ENCODE measurements at places on chromosomes 6 and 20.

DNA sequence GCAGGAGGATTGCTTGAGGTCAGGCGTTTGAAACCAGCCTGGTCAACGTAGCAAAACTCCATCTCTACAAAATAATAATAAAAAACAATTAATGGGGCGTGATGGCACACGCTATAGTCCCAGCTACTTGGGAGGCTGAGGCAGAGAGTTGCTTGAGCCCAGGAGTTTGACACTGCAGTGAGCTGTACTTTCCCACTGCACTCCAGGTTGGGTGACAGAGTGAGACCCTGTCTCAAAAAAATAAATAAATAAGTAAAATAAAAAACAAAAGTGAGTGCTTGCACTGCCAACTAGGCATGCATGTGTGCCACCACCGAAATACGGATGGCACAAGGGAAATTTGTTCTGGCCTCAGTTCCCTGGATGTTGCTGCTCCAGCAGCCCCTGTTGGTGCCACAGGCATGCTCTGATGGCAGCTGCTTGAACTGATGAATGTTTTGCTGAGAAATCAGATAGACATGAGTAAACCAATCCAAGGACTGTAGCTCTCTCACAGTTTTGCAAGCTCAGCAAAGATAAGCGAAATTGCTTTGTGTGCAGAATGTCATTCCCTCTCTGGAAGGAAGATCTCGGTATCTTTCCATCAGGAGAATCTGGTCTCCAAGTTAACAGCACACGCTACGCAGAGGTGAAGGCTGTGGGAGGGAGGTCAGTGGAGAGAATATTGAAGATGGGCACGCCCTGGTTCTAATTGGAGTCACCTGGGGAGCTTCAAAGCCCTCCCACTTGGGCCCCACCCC is 188.0 kb upstream of the SLC24A3 start:
- no peak for DNase-seq

DNA sequence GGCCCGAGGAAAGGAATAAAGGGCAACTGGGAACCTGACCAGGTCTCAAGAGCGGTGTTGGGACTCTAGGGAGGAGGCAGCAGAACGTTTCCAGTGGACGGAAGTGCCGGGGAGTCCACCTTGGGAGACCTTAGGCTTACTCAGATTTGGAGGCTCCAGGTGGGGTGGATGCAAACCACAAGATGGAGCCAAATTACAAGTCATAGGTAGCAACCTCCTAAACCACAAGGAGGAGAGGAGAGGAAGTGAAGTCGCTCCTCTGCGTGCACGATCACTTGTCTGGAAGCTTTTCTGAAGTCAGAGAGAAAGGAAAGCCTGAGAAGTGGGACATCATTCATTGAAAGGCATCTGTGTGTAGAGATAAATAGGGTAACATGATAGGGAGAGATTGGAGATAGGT is 9.3 kb downstream of the HLA-DOA start:
- DNase-seq, result no peak

DNA sequence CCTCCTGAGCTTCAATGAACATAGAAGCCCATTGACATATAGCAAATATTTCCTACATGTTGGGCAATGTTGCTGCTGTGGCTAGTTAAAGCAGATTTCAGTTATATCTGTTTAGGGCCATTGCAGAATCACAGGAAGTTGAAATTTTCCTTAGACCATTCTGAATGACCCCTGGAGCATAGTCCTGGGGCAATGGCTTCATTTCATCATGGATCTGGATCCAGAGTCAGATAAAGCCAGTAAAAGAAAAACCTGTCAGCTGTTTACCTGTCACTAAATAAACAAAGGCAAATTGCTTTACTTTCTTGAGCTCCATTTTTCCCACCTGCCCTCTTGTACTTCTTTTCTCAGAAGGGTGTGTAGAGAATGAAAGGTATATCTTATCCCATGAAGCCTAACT is 494.0 kb upstream of the MAP3K7 start:
- DNase-seq, result no peak

GRCh38 chr6:38307740-38308139 is 332.0 kb downstream of the BTBD9 start:
- DNase-seq, result no peak

- DNase-seq, result no peak
These were observed 103.3 kb downstream of the ARHGAP18 start for GRCh38 chr6:129606664-129607063.

GRCh38 chr20:20455926-20456325 is 88.0 kb downstream of the INSM1 start:
- no peak for DNase-seq

DNA sequence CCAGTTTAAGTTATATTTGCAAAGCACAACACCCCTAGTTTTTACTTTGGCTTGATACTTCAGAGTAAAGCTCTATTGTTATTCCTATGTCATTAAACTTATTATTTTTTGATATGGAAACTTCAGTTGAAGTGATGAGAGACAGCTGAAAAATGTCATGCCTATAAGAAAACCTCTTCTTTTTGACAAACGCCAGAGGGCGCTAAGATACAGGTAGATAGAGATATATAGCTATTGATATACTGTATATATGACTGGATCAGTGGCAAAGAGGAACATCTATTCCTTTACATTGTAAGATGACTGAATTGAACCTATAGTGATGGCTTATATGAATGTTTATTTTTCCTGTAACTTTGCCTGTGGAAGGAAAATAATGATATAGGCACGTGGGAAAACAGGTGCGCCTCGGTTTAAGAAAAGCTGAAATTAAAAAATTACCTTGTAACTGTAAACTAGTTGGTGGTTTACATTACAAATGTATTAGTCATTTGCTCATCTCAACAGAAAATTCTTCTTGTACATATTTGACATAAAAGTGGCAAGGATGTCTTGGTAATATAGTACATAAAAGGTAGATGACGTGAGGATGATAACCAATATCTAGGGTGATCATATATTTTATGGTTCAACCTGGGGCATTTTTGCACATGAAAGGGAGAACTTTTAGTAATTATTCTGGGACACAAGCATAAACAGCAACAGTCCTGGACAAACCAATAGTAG is 74.1 kb downstream of the LAMA4 start:
- DNase-seq, result peak; percentile 42

DNA sequence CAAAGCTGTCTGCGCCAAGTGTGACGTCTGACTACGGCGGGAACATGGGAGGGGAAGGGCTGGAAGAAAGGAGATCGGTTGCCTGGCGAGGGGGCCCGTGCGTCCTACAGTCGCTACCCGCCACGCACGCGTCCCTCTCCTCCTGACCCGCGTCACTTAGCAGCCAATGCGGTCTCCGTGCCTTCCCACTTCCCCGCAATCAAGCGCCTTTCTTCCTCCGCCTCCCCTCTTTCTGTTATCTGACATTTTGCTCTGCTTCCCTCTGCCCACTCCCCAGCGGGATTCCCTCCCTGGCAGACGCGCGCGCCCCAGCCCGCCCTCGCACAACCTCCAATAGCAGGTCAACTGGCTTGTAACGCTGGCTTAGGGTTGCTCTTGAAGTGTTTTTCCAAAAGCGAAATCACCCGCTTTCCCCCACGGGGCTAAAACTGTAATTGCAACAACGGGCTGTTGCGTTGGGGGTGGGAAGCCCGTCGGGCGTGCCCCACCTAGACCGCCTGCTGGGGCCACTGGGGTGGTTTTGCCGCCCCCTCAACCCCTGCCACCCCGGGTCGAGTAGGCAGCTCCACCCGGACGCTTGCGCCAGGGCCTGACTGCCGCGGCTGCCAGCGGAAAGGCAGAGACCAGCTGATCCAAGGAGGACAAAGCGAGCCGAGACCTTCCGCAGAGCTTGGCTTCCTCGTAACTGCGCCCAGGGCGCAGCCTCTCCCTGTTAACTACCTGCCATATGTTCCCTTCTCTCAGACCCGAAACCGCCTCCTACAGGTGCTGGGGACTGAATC is 6.2 kb upstream of the SOX4 start:
- peak; percentile 86 for DNase-seq

DNA sequence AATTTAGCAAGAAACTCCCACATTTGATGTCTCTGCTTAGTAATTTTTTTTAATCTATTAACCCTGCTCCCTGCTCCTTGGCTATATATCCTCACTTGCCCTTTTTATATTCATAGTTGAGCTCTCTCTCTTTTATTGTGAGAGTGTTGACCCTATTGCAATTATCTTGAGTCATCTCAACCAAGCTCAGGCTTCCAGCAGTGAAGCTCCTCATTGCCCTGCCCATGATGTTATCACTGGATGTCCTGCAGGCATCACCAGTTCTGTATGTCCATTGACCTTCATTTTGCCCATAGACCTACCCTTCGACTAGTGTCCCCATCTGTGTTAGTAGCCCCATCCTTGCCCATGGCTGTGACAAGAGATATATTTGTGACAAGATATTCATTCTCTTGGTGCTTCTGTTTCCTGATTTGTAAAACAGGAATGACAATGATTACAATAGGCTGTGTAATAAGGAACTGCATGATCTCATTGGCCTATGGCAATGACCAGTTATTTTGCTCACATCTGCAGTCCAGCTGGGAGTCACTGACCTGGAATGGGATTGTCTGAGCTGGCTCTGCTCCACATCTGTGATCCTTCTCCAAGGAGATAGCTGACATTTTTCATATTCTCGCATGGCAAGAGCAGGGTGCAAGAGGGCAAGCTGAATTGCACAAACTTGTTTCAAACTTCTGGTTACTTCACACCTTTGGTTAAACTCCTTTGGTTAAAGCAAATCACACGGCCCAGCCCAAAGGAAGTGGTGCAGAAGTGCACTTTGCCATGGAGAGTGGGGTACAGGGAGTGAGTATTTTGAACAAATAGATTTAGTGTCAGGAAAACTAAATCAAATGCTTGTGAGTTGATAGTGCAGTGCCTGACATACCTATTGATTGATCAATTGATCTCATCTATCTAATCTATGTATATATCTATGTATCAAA is 47.7 kb upstream of the CST5 start:
- no peak for DNase-seq

- DNase-seq, result no peak
These were observed 24.5 kb downstream of the OVOL2 start for GRCh38 chr20:18032977-18033892.

DNA sequence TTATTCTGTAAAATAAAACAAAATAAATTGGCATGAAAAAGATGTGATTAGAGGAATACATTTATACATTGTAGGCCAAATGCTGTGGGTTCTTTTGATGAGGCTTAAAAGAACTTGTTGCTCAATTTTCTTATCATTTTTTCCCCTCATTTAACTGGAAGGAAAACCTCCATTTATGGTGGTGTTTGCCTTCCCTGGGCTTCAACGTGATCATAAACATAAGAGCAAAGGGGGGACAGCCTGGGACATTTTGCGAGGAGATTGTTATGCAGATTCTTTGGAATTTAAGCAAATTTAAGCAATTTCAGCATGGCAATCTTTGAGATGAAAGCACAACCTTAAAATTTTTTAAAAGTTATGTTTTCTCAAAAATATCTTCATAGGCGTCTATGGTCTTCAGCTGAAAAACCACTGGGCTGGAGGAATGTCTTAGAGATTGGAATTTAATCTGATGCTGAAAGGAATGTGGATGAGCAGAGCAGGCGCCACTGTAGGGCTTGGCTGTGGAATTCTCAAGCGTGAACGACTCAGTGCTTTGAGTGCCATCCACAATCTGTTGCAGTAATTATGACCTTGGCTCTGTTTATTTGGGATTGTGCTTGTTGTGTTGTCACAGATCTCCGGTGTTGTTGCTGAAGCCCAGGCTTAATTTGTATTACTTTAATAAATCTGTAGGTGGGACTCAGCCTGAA is 149.4 kb upstream of the MLIP start:
- DNase-seq, result no peak

DNA sequence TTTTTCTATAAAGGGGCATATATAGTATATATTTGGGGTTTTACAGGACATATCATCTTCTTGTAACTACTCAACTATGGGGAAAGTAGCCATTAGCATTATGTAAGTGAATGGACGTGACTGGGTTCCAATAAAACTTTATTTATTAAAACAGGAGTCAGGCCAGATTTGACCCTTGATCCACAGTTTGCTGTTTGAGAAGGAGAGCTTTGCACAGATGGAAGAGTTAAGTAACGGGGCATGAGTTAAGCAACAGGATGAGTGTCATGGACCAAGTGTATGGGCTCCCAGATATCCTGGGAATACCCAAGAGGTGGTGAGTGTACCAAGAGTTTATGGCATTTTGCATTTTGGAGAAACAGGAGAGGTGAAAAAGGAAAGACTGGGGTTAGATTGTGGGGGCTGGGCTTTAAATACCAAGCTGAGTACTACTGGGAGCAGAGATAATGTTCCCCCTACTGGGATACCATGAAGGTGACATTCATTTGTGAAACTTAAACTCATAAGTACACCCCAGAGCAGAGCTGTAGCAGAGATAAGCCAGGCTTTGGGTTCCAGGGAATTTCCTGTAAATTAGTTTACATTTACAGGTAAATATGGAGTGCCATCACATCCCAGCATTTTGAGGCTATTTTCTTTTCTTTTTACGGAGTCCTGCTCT is 18.5 kb upstream of the SCUBE3 start:
- DNase-seq, result no peak

DNA sequence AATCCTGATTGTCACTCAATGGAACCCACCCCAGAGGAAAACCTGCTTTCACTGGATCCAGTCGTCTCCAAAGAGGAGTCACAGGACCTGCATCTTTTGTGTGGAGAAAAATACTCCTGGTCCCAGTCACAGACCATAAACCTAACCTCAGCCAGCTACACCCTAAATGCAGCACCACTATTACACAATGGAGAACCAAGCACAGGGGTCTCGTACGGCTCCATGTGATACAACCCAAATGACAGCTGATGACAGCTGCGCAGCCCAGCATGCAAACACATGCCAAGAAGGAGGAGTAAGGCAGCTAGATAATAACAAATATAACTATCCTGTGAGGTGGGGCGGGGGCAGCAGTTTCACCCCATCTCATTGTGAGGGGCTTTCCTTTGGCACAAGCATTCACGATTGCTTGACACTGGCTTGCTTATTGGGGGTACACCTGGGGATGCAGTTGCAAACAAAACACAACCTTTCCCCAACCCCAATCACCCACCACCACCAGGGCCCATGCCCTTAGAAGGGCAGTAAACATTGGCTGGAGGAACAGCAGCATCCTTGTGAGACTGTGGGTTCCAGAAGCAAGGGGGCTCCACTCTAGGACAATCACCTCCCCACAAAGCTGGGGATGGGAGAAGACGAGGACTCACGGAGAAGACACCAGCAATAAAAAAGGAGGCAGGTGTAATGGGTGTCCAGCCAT is 51.5 kb downstream of the TRERF1 start:
- DNase-seq, result no peak

DNA sequence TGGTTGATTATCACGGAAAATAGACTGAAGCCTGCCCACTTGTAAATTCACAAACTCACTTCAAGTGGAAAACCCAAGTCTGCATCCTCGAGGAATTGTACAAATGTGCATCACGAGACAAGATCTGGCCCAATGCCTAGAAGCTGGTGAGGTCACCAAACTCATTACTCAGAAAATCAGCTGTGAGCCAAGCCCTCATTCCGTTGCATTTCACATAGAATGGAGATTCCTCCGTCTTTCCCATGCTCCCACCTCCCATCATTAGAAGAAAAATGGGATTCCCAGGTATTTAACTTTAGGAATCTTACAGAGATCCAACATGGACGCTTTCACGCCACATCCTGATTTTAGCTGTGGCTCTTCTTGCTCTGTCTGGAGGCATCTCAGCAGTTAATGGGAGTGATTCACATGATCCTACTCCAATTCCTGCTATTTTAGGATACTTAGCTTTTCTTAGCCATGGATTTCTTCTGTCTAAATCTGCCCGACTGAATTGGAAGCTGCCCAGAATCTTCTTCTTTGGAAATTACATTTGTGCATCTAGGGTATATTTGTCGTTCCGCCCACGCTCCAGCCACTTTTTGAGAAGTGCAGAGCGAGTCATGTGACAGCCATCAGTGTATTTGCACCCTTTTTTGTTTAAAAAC is 68.7 kb upstream of the STMND1 start:
- DNase-seq, result no peak
